ENCODE measurements at places on chromosomes 6 and 20. TPM values are rescaled to one million over a fixed set of nuclear protein-coding genes. Genes with fewer than 3 reads are reported as not detected.

DNA sequence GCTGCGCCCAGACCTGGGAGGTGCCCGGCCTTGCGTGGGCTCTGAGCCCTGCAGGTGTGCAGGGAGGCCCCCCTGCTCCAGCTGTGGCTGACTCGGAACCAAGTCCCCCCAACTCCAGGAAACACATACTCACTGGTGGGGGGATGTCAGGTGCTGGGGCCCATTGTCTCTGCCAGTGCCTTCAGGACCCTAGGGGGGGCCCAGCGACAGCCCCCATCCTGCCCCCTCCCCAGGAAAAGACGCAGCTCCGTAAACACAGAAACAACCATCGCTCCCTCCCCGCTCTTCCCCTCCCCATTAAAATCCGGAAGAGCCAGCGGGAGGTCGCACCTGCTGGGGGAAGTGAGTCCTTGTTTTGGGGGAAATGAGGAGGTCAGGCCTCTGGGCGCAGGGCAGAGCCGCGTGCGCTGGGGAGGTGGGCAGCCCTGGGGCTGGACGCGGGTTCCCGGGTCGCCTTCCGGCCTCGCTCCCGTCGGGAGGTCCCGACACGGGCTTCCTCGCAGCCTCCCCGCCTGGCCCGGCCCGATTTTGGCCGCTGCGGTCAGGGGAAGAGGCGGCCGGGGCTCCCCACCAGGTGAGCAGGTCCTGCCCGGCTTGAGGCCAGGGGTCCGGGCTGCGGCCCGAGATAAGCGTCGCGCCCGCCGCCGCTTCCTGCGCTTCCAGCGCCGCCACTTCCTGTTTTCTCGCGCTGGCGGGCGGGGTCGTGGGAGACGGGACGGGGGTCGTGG is 6.2 kb downstream of the C20orf204 start:
- DNase-seq, result no peak
- no peak overlapping the region for H3K27ac ChIP-seq
- peaks cover 2% of the 10 kb centered on the region for H3K27me3 ChIP-seq
- no peak overlapping the region for H3K4me3 ChIP-seq
- no peaks in the 10 kb centered on the region for H3K36me3 ChIP-seq
- H3K4me1 ChIP-seq, result peaks cover 2% of the 10 kb centered on the region

GRCh38 chr6:135012764-135013163 is 41.9 kb downstream of the HBS1L start:
- peaks cover 3% of the 10 kb centered on the region for H3K27me3 ChIP-seq
- no peak for DNase-seq
- no peak overlapping the region for H3K27ac ChIP-seq
- no peaks in the 10 kb centered on the region for H3K36me3 ChIP-seq
- H3K4me1 ChIP-seq, result no peaks in the 10 kb centered on the region

- no peak overlapping the region for H3K4me3 ChIP-seq
- no peaks in the 10 kb centered on the region for H3K4me1 ChIP-seq
- no peaks in the 10 kb centered on the region for H3K36me3 ChIP-seq
- H3K27ac ChIP-seq, result no peak overlapping the region
Measured at GRCh38 chr6:41757931-41758640, 10.9 kb upstream of the PGC start.

GRCh38 chr6:141107591-141108160 is 1025.0 kb upstream of the GJE1 start:
- H3K4me1 ChIP-seq, result no peaks in the 10 kb centered on the region
- no peaks in the 10 kb centered on the region for H3K27me3 ChIP-seq
- no peak overlapping the region for H3K4me3 ChIP-seq
- H3K36me3 ChIP-seq, result no peaks in the 10 kb centered on the region

DNA sequence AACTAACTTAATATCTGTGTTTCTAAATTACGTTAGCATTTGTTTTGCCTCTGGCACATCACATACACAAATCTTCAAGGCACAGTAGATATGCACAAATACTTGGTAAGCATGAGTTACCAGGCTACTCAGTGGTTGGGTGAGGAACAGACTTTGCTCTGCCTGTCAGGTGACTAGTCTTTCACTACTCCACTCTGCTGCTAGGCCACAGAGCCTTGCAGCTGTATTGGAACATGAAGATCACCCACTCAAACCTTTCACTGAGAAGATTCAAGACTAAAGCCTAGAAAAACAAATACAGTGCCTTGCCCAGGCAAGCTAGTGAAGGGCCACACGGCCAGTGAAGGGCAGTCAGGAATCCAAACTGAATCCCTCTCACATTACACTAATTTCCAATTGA is 47.0 kb downstream of the DTNBP1 start:
- no peaks in the 10 kb centered on the region for H3K4me1 ChIP-seq
- no peaks in the 10 kb centered on the region for H3K27me3 ChIP-seq
- H3K4me3 ChIP-seq, result no peak overlapping the region
- no peaks in the 10 kb centered on the region for H3K36me3 ChIP-seq

GRCh38 chr6:82419132-82419581 is 55.5 kb downstream of the TPBG start:
- H3K27ac ChIP-seq, result no peak overlapping the region
- no peak overlapping the region for H3K4me3 ChIP-seq
- H3K36me3 ChIP-seq, result no peaks in the 10 kb centered on the region
- H3K4me1 ChIP-seq, result no peaks in the 10 kb centered on the region

DNA sequence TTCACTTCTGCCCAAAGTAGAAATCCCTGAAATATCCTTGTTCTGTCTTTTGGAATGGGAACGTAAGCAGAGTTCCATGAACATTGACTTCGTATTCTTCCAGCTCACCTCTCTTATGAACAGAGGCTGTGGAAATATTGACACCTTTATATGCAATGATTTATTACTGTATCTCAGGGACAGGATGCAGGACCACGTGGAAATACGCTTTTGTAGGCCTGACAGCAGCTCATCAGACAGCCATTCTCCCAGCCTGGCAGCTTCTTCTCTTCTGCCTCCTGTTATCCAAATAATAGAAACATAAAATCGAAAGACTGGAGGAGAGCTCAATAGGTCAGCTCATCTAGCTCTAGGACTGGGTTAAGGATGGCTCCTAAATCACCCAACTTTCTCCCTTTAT is 106.2 kb upstream of the DTNBP1 start:
- no peak overlapping the region for H3K27ac ChIP-seq
- no peaks in the 10 kb centered on the region for H3K36me3 ChIP-seq

DNA sequence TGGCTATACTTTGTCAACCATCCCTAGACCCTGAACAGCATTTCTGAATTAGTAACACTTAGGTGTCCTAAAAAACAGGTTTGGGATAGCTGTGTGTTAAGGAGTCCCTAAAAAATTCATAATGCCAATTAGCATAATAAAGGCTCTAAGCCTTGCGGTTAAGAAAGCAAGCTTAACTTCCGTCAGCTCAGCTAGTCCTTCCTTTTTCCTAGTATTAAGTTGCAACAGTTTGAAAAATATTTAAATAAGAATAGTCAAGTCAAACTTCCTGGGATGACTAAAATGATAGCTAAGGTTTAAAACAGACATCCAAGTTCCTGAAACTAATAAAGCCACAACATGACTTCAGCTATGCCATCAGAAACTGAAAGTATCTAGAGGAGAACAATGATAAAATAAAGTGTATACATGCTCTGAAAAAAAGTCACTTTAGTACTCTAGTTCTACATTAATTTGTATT is 3.5 kb downstream of the AKIRIN2 start:
- DNase-seq, result no peak
- H3K4me1 ChIP-seq, result peaks cover 9% of the 10 kb centered on the region
- H3K27ac ChIP-seq, result no peak overlapping the region

DNA sequence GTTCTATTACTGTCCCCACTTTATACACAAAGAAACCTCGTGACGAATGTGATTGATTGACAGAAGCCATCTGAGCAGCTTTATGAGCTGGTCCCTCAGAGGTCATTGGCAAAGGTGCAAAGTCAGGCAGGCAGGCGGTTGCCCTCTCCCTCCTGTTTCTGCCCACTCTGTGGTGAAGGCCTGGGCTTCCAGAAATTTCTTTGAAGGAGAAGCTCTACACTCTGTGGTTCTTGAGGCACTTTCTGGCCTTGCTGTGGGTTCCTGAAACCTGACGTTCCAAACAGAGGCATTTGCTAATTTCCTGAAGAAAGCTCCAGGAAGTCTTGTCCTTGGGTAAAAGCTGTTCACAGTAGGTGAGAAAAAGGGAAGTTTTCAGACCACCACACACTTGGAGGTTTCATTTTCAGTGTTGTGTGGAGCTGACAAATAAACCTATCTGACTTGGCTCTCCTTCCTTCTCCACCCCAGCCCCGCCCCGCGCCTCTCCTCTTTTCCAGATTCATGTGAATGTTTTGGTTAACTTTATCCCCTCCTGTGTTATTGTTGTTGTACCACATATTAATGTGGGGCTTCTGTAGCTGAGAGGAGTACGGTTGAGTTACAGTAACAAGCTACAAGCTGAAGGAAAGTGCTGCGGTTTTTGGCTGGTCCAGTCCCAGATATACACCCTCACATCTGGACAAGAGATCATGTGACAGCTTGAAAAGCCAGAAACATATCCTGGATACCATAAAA is 274.1 kb downstream of the CLIC5 start:
- no peak overlapping the region for H3K27ac ChIP-seq
- H3K36me3 ChIP-seq, result no peaks in the 10 kb centered on the region
- DNase-seq, result peak; percentile 20
- H3K4me1 ChIP-seq, result peaks cover 5% of the 10 kb centered on the region

GRCh38 chr6:103721923-103722322 is 1137.8 kb downstream of the HACE1 start:
- H3K4me1 ChIP-seq, result no peaks in the 10 kb centered on the region
- no peak overlapping the region for H3K27ac ChIP-seq
- H3K36me3 ChIP-seq, result no peaks in the 10 kb centered on the region
- no peak overlapping the region for H3K4me3 ChIP-seq

DNA sequence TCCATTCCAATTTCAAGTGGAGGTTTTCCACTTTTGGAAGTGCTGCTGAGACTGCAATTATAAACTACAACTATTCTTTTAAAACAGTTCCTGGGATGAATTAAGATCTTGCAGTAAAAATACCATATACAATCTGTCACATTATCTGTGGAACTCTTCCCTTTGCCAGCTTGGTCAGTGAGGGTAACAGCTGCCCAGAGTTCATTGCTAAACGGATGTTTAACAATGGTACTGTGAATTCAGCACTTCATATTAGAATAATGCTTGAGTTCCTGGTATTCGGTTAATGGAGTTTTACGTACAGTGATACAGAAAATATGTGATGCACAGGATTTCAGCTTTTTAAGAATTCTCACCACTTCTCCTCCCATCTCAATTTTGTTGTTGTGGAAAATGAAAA is 51.5 kb downstream of the KCNS1 start:
- DNase-seq, result no peak
- no peaks in the 10 kb centered on the region for H3K4me1 ChIP-seq
- no peaks in the 10 kb centered on the region for H3K36me3 ChIP-seq
- H3K27me3 ChIP-seq, result no peaks in the 10 kb centered on the region

- H3K27ac ChIP-seq, result no peak overlapping the region
- H3K36me3 ChIP-seq, result no peaks in the 10 kb centered on the region
- no peaks in the 10 kb centered on the region for H3K4me1 ChIP-seq
- H3K4me3 ChIP-seq, result no peak overlapping the region
Measured at GRCh38 chr6:20351534-20351933, 50.1 kb upstream of the E2F3 start.

DNA sequence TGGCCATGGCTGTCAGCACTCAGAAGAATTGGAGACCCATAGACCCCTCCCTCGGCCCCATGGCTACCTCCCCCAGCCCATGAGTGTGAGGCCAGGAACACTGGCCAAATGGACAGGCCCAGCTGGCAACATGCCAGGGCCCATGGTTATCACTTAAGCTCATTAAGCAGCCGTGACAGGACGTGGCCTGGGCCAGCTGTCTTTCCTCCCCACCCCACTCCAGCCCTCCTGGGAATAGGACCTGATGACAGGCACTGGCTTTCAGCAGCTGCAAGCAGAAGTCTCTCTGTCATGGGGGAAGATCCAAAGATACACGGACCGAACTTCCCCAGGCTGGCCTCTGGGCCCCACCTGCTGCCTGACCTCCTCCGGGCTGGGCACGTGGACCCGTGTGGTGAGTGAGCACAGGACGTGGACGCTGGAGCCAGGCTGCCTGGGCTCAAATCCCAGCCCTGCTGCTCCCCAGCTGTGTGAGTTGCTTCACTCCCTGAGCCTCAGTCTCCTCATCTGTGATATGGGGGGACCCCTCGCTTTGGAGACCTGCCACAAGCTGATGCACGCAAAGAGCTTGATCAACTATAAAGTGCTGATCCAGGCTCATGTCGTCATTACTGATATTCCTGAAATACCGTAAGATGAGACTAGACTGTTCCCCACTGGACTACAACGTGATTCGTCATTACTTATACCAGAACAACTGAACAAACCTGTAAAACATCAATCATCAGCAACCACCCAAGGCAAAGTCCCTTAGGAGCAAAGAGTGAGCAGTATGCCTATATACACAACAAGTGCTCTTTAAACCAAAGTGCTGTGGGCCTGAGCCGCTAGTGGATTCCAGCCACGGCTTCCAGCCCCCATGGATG is 22.0 kb upstream of the VSTM2L start:
- H3K27me3 ChIP-seq, result no peaks in the 10 kb centered on the region
- peaks cover 2% of the 10 kb centered on the region for H3K4me1 ChIP-seq
- peak; percentile 50 for DNase-seq
- H3K4me3 ChIP-seq, result no peak overlapping the region

GRCh38 chr20:8057871-8058270 is 38.3 kb upstream of the TMX4 start:
- H3K36me3 ChIP-seq, result no peaks in the 10 kb centered on the region
- H3K4me1 ChIP-seq, result no peaks in the 10 kb centered on the region
- H3K27ac ChIP-seq, result no peak overlapping the region
- DNase-seq, result no peak
- H3K4me3 ChIP-seq, result no peak overlapping the region

DNA sequence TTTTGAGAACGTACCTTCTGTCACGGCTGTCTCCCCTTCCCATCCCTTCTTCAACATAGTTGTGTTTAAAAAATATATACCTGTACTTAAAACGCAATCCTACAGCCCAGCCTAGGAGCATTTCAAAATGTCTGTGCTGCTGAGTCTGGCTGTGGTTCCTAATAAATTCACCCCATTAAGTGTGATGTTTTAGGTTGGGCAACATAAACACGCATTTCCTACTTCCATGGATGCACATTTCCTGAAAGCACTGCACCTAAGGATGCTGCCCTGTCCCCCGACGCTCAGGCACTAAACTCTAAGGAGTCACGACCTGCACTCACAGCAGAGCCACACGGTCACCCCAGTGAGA is 1.2 kb downstream of the REV3L start:
- no peak for DNase-seq
- peak overlapping the region; percentile 96 for H3K27ac ChIP-seq
- H3K4me3 ChIP-seq, result peak overlapping the region; percentile 97
- no peaks in the 10 kb centered on the region for H3K36me3 ChIP-seq

The SIGLEC1 gene
- 0.63 TPM for total RNA-seq

The ECT2L gene
- 0.12 TPM for total RNA-seq

The BAG2 gene
- 18.2 TPM for total RNA-seq

The IL17A gene
- total RNA-seq, result not detected

The MAS1 gene
- 0.11 TPM for total RNA-seq

The HDGFL1 gene
- total RNA-seq, result not detected

The ZKSCAN3 gene
- 7.3 TPM for total RNA-seq

The SCP2D1 gene
- not detected for total RNA-seq
